ENCODE measurements at places on chromosomes 16 and 17. TPM values are rescaled to one million over a fixed set of nuclear protein-coding genes. Genes with fewer than 3 reads are reported as not detected.

CHST4 gene
- total RNA-seq, result 0.43 TPM

P2RX5 gene
- 2.0 TPM for total RNA-seq

KRTAP17-1 gene
- total RNA-seq, result not detected

RGS11 gene
- 2.6 TPM for total RNA-seq

OR3A2 gene
- not detected for total RNA-seq

DHX58 gene
- total RNA-seq, result 28.6 TPM

CCDC78 gene
- total RNA-seq, result 35.7 TPM

NPW gene
- 1.3 TPM for total RNA-seq

NPIPA2 gene
- 1.7 TPM for total RNA-seq

CCL17 gene
- total RNA-seq, result not detected

SRL gene
- total RNA-seq, result 2.1 TPM

NPIPA7 gene
- 10.5 TPM for total RNA-seq

RTN4RL1 gene
- total RNA-seq, result 0.65 TPM

CCL3 gene
- 31.6 TPM for total RNA-seq

FOXN1 gene
- 0.25 TPM for total RNA-seq

GSPT1 gene
- 106 TPM for total RNA-seq

MRPL10 gene
- total RNA-seq, result 18.4 TPM

ATP1B2 gene
- total RNA-seq, result 1.1 TPM

P2RX1 gene
- total RNA-seq, result 16.4 TPM
